NCI-H187 treated with DMSO at 0.1 percent for 48 hours (cell line): ENCODE measurements at places on chromosomes 7 and 10.

DNA sequence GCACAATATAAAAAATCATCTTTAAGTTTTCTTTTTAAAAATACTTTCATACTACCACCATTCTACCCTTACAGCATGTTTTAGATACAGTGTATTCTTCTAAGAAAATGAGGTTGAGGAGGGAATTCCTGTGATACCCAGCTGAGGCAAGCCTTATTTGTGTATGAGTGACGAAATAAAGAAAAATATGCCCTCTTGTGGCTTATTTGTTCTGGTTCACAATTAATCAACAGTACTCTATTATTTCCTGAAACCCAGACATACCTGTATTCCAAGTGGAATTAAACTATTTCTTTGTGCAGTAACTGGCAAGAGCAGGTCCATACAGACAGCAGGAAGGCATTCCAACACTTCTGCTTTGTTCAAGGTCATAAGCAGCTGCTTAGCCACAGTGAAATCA is 4.5 kb upstream of the SEMA3D start:
- DNase-seq: no peak

GRCh38 chr10:16835228-16835627 is 18.0 kb upstream of the RSU1 start:
- DNase-seq: no peak

GRCh38 chr7:42108803-42109528 is 128.0 kb downstream of the GLI3 start:
- DNase-seq: no peak

GRCh38 chr10:108735380-108735779 is 1187.9 kb downstream of the XPNPEP1 start:
- no peak for DNase-seq

GRCh38 chr7:13476881-13477444 is 512.5 kb downstream of the ETV1 start:
- no peak for DNase-seq

DNA sequence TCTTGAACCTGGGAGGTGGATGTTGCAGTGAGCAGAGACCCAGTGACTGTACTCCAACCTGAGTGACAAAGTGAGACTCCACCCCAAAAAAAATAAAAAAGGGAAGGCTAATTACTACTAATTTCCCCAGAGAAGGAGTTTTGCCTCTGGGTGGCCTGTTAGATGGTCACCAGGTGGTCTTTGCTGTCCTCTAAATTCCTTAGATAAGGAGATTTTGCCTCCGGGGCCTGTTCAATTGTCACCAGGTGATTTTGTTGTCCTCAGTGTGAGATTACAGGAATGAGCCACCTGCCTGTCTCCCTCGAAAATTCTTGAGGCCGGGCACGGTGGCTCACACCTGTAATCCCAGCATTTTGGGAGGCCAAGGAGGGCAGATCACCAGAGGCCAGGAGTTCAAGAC is 24.4 kb upstream of the ZMIZ2 start:
- no peak for DNase-seq

DNA sequence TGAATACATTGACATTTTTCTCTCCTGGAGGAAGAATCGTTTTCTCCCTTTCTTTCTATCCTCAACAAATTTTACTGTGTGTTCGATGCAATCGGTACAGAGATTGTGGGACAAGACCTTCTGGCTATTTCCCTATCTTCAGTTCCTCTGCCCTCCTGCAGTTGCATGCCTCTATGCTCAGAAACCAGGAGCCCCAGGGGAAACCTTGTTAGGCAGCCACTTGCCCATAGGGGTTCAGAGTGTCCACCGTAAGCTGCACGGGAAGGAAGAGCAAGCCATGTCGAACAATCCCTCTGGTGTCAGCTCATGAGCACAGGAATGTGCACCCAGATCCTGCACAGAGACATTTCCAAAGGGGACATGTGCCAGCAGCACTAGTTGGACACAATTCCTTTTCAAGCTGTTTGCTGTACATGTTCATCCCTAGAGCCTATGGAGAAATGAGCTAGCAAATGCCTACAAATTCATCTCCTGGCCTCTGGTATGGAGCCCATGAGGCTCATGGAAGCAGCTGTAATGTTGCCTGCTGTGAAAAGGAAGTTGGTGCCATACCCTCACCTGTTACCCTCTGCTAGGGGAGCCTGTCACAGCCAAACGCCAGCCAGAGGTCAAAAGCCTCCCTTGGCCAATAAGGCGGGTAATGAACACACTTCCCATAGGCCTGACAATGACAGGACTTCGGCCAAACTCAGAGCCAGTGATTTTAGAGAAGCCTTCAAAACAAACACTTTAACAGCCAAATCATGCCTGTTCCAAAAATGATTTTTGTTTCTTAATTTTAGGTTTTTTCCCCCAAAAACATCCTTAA is 35.9 kb upstream of the ASAH2 start:
- DNase-seq: no peak

DNA sequence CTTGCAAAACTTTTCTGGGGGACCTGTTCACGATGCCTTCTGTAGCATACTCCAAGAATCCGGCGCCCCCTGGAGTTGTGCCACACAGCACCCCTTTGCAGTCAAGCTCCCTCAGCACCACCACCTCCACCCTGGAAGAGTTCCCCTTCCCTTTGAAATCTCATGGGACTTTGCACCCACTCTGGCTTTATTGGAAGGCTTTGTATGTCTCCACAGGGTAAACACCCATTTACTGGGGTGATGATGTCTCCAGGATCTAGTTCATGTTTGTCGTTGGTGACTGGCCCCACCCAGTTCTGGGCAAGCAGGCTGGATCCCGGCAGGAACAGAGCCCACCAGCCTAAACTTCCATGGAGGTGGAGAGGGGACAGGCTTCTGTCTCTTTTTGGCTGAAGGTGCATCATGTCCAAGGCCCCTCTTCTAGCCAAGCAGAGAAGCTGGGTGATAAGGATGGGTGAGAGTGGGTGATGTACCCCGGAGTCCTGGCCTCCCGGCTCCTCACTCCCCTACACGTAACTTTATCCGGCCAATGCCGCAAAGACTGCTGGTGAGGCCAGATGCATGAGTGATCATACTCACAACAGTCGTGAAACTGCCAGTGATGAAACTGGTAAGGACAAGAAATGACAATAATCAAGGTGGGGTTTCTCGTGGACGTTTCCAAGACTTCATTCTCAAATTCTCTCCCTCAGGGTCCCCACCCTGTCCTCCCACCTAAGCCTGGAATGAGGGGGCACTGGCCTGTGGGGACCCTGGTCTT is 695 bp upstream of the CLDN4 start:
- no peak for DNase-seq

- no peak for DNase-seq
These were observed 122.3 kb upstream of the NEBL start for GRCh38 chr10:21019436-21019835.

- no peak for DNase-seq
These were observed 311.9 kb downstream of the LRMDA start for GRCh38 chr10:75743291-75743778.

GRCh38 chr10:13632440-13632839 is 45.7 kb downstream of the PRPF18 start:
- DNase-seq: no peak

GRCh38 chr7:50502001-50502684 is 52.0 kb upstream of the FIGNL1 start:
- no peak for DNase-seq

DNA sequence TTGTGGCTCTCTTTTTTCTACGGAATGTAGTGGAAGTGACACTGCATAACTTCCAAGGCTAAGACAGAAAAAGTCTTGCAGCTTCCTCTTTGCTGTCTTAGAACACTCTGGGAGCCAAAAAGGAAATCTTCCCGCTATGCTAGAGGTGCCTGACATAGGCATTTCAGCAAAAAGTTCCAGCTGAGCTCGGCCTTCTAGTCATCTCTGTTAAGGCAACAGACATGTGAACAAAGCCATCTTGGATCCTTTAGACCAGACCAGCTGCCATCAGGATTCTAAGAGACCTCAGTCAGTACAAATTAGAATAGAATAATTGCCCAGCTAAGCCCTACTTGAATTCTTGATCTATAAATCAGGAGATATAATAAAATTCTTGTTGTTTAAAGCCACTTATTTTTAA is 16.3 kb upstream of the COL1A2 start:
- no peak for DNase-seq

GRCh38 chr7:157318015-157318706 is 18.6 kb upstream of the DNAJB6 start:
- DNase-seq: no peak

- no peak for DNase-seq
These were observed 100.1 kb upstream of the TMEM72 start for GRCh38 chr10:44811072-44811471.

DNA sequence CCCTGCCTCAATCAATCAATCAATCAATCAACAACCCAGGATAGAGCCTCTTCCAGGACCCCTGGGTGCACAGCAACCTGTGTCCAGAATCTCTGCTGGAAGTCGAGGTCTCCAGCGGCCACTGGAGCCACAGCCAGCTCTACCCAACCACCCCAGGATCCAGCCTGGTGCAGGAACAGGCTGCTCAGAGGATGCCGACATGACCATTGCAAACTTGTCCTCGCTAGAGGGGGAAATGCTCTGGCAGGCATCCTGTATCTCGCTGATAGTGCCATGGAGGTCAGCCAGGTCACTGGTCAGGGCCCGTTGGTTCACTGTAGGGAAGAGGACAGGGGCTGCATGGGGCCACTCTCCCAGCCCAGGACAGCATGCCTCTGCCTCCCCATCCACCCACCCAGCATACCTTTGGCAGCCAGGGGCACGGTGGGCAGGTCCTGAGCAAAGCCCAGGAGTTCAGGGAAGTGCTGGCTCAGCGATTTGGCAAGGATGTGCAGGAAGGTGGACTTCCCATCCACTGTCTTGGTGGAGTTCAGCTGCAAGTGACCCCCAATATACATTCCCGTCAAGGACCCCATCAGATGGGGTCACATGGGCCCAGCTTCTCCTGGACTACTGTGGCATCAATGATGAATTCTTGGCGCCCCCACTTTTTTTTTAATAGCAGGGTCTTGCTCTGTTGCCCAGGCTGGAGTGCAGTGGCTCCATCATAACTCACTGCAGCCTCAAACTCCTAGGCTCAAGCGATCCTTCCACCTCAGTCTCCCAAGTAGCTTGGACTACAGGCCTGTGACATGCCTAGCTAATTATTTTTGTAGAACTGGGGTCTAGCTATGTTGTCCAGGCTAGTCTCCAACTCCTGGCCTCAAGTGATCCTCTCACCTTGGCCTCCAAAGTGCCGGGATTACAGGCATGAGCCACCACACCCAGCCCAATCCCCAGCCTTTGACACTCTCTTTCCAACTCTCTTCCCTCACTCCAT is 49.4 kb downstream of the GRID2IP start:
- DNase-seq: no peak

GRCh38 chr7:151690606-151691005 is 170.9 kb upstream of the RHEB start:
- no peak for DNase-seq

- no peak for DNase-seq
These were observed 93.5 kb upstream of the LRRC4 start for GRCh38 chr7:128124786-128125185.

GRCh38 chr7:42055171-42055570 is 181.8 kb downstream of the GLI3 start:
- no peak for DNase-seq

DNA sequence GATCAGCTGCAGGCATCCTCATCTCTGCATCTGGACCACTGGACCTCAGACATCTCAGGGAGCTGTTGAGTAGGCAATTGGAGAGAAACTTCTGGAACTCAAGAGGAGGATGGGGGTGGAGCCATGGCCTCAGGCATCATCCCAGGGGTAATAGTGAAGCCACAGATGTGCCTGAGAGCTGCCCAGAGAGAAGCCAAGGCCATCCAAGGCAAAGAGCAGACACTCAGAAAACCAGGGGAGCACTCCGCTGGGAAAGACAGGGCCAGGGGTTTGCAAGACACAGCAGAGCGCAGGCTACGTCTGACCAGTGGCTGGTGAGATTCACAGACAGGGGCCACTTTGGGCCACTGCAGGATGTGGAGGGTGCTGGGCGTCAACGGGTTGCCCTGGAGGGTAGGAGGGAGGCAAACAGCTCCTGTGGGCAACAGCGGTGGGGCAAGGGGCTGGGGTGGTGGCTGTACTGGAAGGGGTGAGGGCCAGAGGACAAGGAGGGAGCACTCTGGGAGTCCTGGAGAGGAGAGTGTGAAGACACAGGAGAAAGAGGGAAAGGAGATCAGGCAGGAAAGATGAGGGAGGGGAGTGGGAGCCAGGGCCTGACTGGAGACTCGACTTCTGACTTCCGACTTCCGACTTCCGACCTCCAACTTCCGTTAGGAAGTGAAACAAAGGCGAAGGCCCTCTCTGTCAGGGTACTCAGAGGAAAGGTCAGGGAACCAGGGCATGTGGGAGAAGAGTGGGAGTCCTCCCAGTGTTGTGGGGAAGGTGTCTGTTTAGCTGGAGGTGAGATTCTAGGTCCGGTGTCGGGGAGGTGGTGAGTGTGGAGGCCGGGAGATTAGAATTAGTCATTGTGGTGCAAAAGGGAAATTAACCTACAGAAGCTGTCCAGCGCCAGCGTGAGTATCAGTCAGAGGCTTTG is 69.7 kb upstream of the ANTXRL start:
- DNase-seq: no peak

GRCh38 chr7:99011706-99012404 is 132.1 kb downstream of the SMURF1 start:
- no peak for DNase-seq

- no peak for DNase-seq
These were observed 32.0 kb downstream of the THNSL1 start for GRCh38 chr10:25048450-25048849.

GRCh38 chr7:141696348-141696747 is 5.6 kb downstream of the DENND11 start:
- no peak for DNase-seq

GRCh38 chr10:90592638-90593302 is 265.1 kb downstream of the HTR7 start:
- no peak for DNase-seq

DNA sequence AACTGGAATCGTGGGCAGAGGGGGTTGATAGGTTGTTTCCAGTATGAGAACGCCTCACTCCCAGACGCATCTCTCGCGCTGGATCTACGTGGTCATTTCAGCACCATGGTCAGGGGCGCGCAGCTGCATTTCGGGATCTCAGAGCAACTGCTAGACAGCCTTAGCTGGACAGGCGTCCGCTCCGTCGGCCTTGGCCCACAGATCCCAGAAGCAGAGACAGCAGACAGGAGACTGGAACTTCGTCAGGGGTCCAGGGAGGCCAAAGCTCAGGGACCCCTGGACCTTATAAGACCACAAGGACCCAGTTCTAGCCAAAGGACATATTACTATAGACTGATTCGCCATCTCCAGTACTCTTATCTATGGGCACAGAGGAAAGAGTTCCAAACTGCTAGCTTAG is 5.3 kb downstream of the NEUROG3 start:
- DNase-seq: no peak
